ENCODE measurements at places on chromosomes 2 and 18. TPM values are rescaled to one million over a fixed set of nuclear protein-coding genes. Genes with fewer than 3 reads are reported as not detected.

GRCh38 chr18:26655525-26656430 is 107.4 kb upstream of the KCTD1 start:
- peak overlapping the region; percentile 99 for H3K27ac ChIP-seq

DNA sequence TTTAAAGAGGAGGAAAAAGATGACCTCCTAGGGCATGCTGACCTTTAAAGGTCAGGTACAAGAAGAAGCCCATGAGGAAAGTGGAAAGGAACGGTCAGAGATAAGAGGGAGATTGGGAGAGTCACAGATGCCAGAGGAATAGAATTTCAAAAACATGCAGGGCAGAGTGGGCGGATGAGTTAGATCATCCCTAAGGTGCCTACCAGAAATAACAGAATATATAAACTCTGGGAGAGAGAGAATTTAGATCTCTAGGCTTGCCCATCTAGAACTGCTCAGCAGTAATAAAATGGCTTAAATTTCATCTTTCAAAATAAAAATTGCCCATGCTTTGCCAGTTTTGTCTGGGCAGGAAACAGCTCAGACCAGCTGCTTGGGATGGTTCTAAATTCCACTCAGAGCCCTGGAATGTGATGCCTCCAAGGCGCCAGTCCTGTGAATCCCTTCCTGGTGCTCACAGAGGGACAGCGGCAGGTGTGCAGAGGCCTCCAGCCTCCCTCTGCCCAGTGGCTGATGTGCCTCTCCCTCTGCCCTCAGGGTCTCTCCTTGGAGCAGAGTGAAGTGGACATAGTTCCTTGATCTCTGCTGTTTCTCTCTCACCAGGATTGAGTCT is 130.9 kb downstream of the ANTXR1 start:
- no peak for DNase-seq
- H3K27me3 ChIP-seq = no peaks in the 10 kb centered on the region
- H3K27ac ChIP-seq = no peak overlapping the region
- H3K36me3 ChIP-seq = no peaks in the 10 kb centered on the region
- no peak overlapping the region for H3K4me3 ChIP-seq

Gene SPDYA
- total RNA-seq = 0.94 TPM

Gene LRRC30
- total RNA-seq = not detected

Gene CPLX4
- not detected for total RNA-seq

Measured in ovary (tissue), 10 donors.